Hippocampal formation (tissue), 2 donors: ENCODE measurements at places on chromosomes 6 and 20.

DNA sequence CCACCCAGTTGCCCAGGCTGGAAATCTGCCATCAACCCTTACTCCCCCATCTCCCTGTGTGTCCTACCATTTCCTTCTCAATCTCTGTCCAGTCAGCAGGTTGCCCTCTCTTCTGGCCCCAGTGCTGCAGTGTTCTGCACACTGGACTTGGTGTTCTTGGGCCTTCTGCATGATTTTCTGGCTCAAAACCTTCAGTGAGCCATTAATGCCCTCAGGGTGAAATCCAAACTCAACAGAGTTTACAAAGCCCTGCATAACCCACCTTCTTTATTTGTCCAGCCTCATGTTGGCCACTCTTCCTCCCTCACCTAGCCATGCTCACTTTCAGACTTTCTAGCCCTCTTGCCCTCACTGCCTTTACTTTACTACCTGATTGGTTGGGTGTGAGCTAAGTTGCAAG is 5.0 kb upstream of the GSTA3 start:
- DNase-seq: no peak

DNA sequence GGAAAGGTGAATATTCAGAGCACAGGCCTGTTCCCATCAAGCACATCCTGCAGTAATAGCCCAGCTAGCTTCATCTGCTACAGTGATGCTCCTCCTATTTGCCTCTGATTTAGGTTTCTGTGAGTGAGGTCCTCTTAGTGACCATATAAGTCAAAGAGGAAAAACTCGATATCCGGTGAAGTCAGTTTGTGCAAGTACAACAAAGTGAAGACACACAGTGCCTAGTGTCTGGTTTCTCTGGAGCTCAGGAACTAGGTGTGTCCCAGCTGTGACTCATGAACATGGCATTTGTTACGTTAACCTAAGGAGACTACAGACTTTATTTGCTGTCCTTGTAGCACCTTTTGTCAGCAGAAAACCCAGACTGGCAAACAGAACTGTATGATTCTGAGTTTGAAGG is 33.9 kb downstream of the EDN1 start:
- no peak for DNase-seq

DNA sequence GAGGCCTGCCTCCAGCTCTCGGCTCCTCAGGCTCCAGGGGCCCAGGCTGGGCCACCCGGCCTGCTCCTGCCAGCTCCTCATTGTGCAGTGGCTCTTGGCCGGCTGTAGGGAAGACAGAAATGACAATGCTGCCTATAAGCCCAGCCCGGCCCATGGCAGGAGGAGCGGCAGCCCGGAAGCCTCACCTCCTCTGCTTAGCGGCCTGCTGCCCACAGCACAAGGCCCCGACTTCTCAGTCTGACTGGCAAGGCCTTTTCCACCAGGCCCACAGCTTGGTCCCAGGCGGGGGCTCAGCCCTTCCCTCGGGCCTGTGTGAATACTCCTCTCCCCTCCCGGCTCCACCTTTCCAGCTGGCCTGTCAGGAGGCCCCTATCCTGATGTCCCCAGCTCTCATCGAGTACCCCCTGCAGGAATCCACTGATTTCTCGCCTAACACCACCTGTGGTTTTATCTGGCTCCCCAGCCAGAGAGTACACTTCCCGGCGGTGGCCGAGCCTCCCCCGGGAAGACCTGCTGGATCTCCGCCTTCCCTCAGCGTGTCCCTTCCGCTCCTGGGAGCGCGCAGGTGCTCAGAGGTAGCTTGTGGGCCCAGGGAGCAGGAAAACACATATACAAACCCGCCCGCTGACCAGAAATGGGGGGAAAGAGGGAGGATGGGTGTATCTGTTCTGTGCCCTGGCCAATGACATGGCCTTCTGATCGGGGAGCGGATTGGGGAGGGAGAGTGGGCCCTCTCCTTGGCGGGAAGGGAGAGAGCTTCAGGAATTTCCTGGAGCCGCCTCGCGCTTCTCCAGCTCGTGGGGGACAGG is 963 bp downstream of the DDRGK1 start:
- no peak for DNase-seq

GRCh38 chr6:85126485-85127167 is 323.3 kb upstream of the NT5E start:
- DNase-seq: peak; percentile 9

GRCh38 chr6:125869427-125869826 is 78.7 kb downstream of the NCOA7 start:
- no peak for DNase-seq

- no peak for DNase-seq
These were observed 1.1 kb upstream of the RIN2 start for GRCh38 chr20:19756761-19757486.

GRCh38 chr6:85484948-85485347 is 35.1 kb downstream of the NT5E start:
- no peak for DNase-seq

GRCh38 chr6:40039042-40039441 is 104.8 kb upstream of the MOCS1 start:
- no peak for DNase-seq

GRCh38 chr20:48530957-48531356 is 296.8 kb downstream of the PREX1 start:
- no peak for DNase-seq

GRCh38 chr6:137737836-137738596 is 129.0 kb upstream of the TNFAIP3 start:
- no peak for DNase-seq
